Fibroblast of skin of scalp (primary cell): ENCODE measurements at places on chromosomes 2 and 18.

- no peak for DNase-seq
These were observed 37.4 kb upstream of the PPP1R1C start for GRCh38 chr2:181948227-181948626.

GRCh38 chr2:136008205-136008865 is 22.9 kb upstream of the DARS1 start:
- DNase-seq = no peak

GRCh38 chr18:8707556-8708300 is 2.4 kb downstream of the MTCL1 start:
- peak; percentile 60 for DNase-seq

DNA sequence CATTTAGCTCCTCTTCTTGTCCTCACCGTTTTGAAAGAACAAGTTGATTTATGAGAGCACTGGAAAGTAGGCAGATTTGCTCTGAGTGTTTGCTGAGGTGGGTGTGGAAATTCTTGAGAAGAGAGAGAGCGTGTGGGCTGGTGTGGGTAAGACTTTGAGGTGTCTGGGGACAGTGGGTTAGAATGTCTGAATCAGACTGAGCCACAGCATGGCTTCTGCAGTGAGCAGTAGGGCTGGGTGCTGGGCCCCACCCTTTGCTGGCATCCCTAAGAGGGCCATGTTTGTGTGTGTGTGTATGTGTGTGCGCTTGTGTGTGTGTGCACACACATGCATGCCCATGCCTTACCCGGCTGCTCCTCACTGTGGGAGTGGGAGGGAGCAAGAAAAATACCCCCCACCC is 63.7 kb downstream of the COPS8 start:
- DNase-seq = peak; percentile 56

DNA sequence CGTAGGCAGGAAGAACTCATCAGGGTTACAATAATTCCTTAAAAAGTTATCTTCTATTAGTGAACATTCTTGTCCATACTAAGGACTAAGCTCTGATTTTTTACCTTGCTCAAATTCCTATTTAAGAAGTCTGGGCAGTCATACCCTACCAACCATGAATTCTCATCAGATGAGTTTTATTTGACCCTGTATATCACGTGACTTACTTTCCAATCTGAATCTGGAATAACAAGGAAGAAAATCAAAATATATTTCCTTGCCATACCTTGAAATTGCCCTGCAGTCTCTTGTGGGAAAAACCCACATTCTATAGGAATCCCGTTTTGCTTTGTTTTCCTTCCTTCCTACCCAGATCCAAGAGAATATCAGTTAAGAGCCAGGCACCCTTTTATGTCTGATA is 352.7 kb downstream of the AKAIN1 start:
- no peak for DNase-seq

DNA sequence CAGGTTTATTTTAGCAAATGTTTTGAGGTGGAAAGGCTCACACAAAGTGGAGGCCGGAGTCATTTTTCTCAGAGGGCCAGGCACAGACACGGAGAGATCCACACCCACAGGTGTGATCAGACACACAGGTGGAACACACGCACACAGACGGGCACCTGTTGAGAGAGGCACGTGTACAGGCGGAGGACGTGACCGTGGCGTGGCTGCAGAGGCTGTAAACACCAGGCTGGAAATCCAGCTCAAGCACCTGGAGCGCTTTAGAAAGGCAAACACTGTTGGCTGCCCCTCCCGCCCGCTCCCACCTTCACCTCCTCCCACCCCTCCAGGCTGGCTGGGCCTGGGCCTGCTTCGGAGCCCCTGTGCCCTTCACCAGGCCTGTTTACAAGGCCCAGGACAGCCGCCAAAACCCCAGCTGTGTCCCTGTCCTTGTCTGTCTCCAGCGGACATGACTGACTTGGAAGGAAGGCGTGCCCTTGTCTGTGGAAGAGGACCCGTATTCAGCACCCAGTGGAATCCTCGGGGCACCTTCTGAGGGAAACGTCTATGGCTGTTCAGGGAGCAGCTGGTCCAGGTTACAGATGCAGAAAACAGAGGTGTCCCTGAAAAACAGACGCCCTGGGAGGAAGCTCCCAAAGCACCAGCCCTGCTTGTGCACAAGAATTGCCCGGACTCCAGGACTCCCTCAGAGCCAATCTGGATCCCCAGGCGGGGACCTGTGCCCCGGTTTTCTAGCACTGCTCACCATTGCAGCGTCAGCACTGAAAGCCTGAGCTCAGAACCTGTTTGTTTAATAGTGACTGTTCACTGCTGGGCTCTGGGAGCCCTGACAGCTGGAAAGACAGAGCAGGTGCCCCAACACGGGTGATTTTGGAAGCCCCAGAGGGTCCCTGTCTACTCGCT is 134.3 kb upstream of the HAAO start:
- DNase-seq = no peak
